NCI-H1930 (cell line): ENCODE measurements at places on chromosomes 11 and 22.

DNA sequence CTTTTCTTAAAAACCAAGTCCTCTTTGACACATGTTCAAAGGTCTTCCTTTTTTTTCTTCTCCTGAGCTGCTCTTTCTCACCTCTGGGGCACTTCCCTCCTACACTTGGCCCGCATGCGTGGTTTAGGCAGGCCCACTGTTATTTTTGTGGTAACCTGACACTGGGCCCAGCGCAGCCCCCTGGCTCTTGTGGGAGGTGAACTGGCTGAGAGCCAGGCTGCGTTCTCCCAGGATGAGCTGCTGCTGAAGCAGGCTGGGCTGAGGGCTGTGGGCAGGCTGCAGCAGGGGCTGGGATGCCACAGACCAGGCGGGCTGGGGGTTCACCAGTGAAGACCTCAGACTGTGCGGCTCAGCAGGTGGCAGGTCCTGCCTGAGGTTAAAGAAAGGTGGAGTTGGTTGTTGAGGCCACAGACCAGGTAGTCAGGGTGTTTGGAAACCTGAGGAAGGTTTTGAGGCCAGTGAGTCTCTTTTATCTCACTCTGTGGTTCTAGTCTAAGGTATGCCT, 72.4 kb downstream of the TEAD1 start:
- DNase-seq, result peak; percentile 70

DNA sequence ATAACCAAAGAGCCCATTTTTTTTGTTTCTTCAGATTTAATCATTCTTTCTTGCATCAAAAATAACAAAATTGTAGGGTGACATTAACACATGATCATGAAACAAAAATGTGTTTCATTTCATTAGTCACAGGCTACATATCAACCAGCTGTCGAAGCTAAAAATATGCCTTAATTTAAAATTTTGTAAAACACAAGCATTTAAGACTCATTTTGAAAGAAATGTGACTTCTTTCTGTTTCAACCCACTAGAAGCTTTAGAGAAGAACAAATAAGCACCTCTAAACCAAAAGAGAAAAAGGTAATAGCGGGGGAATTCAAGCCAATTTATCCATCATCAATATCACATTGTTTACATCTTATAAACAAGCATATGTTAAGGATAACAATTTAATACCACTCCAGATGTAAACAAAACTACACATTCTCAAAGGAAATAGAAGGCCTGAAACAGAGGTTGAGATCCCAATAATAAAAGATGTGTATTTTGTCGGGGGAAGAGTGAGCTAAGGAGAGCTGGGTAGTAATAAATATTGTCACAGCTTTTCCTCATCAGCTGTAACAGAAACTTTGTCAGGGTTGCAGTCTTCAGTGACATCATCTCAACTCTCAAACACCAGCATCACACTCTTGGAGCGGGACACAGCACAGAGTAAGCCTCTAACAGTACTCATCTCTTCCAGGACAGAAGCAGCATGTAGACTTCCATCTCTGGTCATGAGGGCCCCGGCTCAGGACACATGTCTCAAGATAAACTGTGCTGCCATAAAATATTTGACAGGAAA, 42.0 kb downstream of the ALG9 start:
- no peak for DNase-seq

- DNase-seq, result no peak
Measured at GRCh38 chr11:69520186-69520916, 38.9 kb downstream of the LINC01488 start.

DNA sequence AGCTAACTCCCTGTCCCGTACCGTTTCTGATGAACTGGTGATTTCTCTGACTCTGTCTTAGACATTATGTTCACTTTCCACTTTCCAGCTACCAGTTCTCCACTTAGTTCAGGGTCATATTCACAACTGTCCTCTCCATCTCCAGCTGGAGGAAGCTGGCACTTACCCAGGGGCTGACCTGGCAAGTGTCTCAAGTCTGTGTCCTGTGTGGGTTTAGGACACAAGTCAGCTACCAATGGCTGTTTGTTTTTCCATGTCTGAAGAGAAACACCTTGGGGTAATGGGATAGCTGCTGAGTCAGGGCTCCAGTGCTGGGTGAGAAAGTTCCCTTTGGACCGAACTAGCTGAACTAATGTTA, 134.4 kb downstream of the CSNK2A3 start:
- no peak for DNase-seq

- DNase-seq, result peak; percentile 18
Measured at GRCh38 chr11:47348859-47349258, 3.6 kb downstream of the MYBPC3 start.

GRCh38 chr22:20027966-20028854, 7.3 kb downstream of the TANGO2 start:
- no peak for DNase-seq

- DNase-seq, result no peak
Measured at GRCh38 chr11:74138572-74138971, 32.2 kb downstream of the C2CD3 start.
